ENCODE measurements at places on chromosomes 1 and 21. TPM values are rescaled to one million over a fixed set of nuclear protein-coding genes. Genes with fewer than 3 reads are reported as not detected.

GRCh38 chr1:68904477-68904876, 407.6 kb upstream of the DEPDC1 start:
- DNase-seq: no peak

The HSD11B1 gene
- total RNA-seq: not detected

DNA sequence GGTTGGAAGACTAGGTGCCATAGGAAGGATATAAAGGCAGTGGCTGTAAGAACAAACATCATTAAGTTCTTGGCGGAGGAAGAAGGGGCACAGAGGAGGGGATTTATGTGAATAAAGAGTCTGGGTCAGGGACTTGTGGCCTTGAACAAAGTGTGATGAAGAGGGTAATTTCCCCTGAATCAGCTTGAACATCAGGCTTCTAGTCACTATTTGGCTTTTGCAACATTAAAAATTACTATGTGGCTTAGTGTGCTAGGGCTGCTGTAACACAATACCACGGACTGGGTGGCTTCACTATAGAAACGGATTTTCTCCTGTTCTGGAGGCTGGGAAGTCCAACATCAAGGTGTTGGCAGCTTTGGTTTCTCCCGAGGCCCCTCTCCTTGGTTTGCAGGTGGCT, 70.5 kb upstream of the CNIH3 start:
- DNase-seq: no peak

GRCh38 chr1:245059806-245060424, 94.9 kb upstream of the KIF26B start:
- DNase-seq: no peak

The MYOCOS gene
- total RNA-seq: not detected

The ILDR2 gene
- total RNA-seq: under 0.01 TPM

The IVL gene
- 1.0 TPM for total RNA-seq

DNA sequence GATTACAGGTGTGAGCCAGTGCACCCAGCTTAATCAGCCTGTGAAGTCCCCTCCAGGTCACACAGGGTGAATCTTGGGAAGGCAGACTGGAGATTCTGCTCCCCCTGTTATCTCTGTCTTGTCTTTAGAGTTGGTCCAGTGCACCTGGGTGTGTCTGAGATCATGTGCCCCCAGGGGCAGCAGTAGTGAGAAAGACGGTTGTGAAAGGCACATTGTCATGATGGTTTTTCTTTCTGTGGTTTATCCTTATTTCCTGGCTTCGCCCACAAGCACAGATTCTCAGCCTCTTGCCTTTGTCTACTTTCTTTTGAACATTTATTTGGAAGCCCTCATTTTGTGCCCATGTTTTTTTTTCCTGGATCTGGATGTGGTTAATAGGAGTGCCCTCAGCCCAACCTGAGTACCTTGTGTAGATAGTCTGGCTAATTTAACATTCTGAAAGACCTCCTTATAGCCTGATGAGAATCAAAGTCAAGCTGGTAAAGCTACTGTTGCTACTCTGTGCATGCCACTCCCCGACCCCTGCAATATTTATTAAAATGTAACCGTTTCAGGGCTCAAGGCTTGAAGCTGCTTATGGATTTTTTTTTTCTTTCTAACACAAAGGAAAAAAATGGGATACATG, 23.7 kb downstream of the UCK2 start:
- peak; percentile 81 for DNase-seq

- no peak for DNase-seq
Observed at GRCh38 chr1:36559061-36559460, 76.3 kb upstream of the CSF3R start.

All from PC-3 (cell line).